ENCODE measurements at places on chromosomes 4 and X.
A peak's percentile ranks its signal among the peaks of the same experiment; 100 is the strongest.

- no peak for ATAC-seq
Measured at GRCh38 chrX:155086202-155086840, 15.0 kb downstream of the BRCC3 start.

GRCh38 chrX:40175511-40176350, 78.0 kb upstream of the BCOR start:
- ATAC-seq, result peak; percentile 34

- ATAC-seq, result peak; percentile 82
Measured at GRCh38 chr4:15352524-15352923, 75.3 kb upstream of the C1QTNF7 start.

GRCh38 chr4:10114147-10114546, 2.5 kb downstream of the WDR1 start:
- no peak for ATAC-seq

GRCh38 chr4:87060957-87061356, 126.1 kb downstream of the AFF1 start:
- no peak for ATAC-seq

DNA sequence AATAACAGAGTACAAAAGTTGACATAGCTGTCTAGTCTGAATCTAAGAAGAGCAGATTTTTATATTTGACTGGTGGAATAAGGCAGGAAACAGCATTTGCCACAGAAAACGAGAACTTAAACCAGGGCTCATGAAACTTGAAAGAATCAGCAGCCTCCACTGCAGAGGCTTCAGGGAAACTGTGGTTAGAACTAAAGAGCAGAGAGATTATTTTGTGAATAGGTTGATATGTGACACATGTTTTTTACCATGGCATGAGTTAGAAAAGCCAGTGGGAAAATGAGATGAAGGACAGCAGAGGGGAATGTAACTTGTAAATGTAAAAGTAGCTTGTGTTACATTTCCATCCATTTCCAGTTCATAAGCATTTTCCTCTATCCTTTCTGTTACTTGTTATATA, 63.7 kb upstream of the CAMK2D start:
- ATAC-seq, result no peak

GRCh38 chr4:180455226-180455625, 1788.0 kb upstream of the TENM3 start:
- ATAC-seq, result no peak

DNA sequence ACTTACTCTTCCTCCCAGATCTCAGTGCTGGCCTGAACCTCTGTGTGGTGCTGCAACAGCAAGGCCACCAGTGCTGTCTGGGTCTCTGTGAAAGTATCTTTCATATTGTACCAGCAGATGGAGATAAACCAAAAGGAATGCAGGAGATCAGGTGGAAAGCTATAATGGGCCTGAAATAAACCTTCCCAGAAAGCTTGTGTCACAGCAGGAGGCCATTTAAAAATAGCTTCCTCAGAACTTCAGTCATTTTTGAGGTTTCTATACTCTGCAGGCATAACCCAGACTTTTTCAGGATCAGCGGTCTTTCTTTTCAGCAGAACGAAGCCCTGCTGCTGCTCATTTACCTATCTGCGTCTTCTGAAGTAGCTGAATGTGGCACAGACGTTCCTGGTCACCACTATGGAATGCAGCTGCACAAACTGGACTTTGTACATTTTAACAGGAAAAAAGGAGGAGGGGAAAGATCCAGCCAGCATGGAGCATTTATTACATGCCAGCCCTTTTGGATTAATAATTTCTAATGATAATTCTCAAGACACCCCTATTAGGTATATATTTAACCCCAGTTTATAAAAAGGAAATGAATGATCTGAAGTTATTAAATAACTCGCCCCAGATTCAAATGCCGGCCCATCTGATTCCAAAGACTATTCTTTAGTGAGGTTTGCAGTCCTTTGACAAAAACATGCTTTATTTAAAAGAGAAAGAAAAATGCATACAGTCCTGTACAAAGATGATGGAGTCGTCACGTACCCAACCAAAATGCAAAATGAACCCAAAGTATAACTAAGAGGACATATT, 119.7 kb downstream of the NFKB1 start:
- ATAC-seq, result peak; percentile 84

DNA sequence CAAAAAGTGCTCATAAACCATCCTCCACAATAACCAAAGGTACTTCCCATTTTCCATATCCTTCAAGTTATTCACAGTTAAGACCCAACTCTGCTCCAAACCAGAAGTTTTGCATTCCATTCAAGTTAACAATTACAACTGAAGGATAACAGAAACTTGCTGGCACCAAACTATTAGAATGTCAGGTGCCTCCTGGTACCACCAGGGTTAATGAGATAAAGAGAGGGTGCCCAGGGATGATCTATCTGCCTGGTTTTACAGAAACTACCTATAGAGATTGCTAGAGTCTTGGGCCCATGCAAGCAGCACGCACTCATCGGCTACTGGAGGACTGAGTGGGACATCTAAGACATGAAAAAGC, 114.6 kb downstream of the RBM47 start:
- ATAC-seq, result no peak

DNA sequence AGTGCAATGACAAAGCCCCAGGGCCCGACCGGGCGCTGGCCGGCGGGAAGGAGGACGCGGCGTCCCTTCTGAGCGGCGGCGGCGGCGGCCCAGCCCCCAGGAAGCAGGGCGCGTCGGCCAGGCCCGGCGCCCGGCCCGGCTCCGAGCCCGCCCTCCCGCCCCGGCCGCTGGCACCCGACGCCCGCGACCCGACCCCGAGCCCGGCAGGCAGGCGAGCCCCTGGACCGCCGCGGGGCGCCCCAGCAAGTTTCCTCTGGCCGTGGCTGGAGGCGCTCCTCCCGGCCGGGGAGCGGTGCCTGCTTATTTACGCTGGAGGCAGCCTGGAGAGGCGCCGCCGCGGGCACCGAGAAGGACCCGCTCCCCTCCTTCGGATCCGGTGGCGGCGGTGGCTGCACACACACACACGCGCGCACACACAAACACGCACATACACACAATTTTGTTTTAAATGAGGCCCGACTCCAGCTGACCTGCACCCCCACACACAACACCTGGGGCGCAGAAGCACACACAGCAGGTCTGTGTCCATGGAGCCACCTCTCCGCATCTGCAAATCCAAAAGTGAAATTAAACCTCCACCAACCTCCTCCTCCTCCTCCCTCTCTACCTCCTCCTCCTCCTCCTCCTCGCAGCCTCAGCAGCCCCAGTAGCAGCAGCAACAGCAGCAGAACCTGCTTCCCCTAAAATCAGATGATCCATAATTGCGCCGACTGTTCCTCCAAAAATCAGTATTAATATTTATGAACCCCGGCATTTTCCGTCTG, 669 bp downstream of the IRF2 start:
- ATAC-seq, result peak; percentile 14

Measured in gastroesophageal sphincter (tissue), 4 donors.